Cortex of kidney (tissue), 1 donor: ENCODE measurements at places on chromosomes 12 and 14.

- DNase-seq, result no peak
These were observed 68.9 kb downstream of the SPPL3 start for GRCh38 chr12:120835304-120835612.

DNA sequence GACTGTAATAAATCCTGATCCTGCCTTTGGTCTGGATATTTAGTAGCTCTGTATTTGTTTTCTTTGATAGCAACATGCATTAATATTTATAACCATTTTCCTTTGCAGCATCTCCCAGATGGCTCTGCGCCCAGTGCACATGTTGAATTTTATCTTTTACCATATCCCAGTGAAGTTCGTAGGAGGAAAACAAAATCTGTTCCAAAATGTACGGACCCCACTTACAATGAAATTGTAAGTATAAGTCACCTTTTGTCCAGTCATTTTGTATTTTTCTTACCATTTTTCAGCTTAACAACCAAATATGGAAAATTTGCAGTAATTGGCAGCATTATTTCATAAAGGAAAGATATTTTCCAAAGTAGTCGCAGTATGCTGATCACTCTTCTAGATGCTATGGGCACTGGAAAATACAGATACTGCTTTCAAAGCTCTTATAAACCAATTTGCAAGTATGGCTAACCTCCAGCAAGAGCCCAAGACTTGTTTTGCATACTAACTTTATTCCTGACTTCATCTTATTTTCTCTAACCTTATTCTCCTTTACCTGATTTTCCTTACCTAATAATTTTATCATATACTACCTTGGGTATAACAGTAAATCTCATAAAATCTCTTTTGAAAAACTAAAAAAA lies 97.4 kb downstream of the PLCZ1 start:
- no peak for DNase-seq

DNA sequence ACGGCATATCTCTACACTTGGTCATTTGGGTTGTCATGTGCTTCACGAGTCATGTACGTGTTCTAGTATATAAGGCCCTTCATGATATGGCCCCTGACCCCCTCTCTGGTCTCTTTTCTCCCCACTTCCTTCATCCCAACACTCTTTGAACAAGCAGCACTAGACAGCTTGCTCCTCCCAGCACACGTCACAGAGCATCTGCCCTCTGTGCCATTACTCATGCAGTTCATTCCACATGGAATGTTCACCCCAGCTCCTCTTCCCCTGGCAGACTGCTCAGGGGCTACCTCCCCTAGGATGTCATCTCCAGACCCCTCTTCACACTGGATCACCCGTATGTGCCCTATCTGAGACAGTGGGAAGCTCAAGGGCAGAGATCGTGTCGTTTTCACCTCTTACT lies 14.1 kb upstream of the LRP1-AS start:
- no peak for DNase-seq

DNA sequence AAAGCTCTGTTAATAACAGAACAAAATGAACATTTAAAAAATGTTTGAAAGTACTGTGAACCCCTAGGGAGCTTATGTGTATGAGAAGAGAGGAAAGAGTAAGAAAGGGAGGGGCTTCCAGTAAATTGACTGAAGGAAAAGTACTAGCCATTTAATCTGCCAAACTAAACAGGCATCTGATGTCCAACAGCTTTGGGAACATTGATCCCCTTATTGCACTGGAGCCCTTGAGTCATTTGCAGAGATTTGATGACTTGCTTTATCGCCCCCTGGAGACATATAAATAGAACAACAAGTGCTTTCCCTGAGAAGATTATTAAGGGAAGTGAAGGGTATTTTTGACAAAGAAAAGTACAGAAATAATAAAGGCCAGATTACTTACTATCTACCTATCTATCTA lies 319.3 kb upstream of the NOVA1 start:
- no peak for DNase-seq

GRCh38 chr12:15987696-15988095 lies 76.6 kb downstream of the DERA start:
- no peak for DNase-seq

- DNase-seq, result no peak
These were observed 707 bp downstream of the CPSF6 start for GRCh38 chr12:69239922-69240630.

DNA sequence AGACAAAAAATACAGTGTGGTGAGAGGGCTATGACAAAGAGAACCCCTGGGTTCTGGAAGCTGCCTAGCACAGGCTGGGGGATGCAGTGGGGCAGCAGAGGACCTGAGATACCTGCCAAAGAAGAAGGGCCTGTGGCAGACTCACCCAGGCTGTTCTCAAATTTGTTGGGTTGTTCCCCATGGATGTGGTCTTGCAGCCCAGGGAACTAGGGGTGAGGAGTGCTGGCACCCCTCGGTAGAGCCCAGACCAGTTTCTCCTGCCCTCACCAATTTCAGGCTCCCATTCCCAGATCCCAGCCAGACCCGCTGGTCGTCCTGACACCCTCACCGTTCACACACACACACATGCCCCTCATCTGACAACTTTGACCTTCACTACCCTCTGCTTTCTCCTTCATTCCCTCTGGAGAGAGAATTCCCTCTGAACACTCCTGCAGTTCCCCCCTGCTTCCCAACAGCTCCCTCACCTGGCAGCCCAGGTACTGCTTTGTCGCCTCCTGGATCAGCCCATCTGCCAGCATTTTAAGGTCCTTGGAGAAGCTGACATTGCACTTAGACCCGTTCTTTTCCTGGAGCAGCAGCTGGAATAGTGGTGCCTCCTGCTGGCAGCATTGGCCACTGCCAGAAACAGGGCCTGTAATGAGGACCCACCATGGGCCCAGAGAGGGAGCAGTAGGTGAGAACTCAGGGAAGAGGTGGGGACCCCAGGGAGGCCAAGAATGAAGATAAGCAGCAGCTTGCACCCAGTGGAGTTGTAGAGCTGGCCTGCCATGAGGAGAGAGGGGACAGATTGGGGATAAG lies 5.9 kb upstream of the GDF11 start:
- no peak for DNase-seq

- DNase-seq, result no peak
These were observed 667.1 kb upstream of the FBXO33 start for GRCh38 chr14:40099316-40099715.

DNA sequence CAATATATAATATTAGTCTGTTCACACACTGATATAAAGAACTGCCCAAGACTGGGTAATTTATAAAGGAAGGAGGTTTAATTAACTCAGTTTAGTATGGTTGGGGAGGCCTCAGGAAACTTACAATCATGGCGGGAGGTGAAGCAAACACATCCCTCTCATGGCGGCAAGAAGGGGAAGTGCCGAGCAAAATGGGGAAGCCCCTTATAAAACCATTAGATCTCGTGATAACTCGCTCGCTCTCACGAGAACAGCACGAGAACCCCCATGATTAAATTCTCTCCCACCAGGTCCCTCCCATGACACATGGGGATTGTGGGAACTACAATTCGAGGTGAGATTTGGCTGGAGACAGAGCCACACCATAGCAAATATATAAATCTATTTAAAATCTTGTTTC lies 269.8 kb downstream of the ATP23 start:
- DNase-seq, result no peak
